ENCODE measurements at places on chromosomes 1 and 21.
A peak's percentile ranks its signal among the peaks of the same experiment; 100 is the strongest.

GRCh38 chr1:2789164-2789985 is 12.1 kb downstream of the TTC34 start:
- no peak for DNase-seq

DNA sequence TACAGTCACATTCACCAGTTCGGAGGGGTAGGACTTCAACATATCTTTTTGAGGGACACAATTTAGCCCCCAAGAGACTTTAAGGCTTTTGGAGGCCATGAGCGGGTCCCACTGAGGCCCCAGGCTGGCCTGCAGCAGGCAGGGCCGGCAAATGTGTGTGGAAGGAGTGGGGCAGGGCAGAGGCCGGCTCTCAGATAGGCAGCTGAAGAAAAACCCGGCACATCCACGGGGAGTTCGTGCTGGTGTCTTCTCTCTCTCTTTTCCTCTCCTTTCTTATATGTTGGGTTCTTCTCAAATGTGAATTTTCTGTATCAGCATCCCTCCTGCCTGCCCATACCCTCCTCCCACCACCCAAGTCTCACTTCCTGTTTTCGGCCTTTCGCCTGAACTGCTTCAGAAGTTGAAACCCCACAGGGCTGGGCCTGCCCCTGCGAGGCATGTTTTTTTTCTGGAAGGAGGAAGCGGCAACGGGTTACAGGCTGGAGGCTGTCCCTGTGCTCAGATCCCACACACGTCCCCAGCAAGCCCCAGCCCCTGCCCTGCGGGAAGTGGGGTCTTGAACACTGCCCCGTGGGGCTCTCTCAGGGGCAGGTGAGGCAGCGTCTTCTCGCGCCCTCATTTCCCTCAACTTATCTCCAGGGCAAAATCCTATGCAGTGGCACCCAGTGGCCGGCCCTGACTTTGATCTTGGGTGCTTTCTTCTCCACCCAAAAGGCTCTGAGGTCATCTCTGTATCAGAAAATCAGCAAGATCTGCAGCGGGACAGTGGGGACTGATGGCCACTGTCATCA is 9.7 kb upstream of the UMODL1 start:
- DNase-seq = no peak

DNA sequence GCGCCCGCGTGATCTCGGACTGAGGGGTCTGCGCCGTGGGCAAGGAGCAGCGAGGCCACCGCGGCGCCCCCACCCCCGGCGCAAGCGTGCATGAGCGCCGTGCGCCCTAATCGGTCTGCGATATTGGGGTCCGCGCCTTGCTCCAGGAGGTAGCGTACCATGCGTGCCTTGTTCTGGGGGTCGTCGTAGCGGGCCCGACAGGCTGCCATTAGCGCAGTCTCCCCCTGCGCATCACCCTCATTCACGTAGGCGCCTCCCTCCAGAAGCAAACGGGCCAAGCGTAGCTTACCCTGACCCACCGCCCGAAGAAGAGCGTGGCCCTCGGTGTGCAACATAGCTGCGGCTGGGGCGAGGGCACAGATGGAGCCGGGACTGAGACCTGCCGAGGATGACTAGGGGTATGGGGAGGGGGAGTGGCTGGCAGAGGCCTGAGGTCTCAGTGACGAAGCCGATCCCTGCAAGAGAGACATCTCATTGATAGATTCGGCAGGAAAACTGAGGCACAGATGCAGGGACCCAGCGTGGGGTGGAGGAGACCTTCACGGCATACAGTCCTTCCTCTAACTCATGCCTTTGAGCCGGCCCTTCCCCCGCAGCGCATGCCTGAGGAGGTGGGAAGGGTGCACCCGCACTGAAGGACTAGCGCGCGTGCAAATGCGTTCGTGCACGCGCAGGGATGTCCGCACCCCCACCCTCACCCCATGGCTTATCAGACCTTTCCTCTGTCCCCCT is 2.8 kb downstream of the ANKRD34A start:
- peak; percentile 88 for DNase-seq

DNA sequence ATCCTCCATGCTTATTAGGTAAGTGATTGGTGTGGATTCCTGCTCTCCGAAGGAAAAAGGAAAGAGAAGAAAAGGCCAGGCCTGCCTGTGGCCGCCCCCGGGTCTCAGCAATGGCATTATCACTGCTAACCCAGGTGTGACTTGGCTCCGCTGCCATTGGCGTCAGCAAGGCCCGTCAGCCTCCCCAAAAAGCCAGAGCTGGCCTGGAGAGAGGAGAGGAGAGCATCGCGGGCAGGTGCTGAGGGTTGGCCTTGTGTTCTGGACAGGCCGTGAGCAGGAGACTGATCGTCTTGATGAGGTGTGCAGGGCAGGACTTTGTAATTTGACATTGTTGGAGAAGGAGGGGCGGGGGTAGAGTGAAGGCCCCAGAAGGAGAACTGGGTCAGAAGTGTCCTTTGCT is 186.4 kb downstream of the CAMTA1 start:
- DNase-seq = no peak

GRCh38 chr1:197526736-197527371 is 248.4 kb downstream of the DENND1B start:
- DNase-seq = peak; percentile 42

GRCh38 chr1:77506771-77507170 is 175.7 kb downstream of the ZZZ3 start:
- DNase-seq = no peak

DNA sequence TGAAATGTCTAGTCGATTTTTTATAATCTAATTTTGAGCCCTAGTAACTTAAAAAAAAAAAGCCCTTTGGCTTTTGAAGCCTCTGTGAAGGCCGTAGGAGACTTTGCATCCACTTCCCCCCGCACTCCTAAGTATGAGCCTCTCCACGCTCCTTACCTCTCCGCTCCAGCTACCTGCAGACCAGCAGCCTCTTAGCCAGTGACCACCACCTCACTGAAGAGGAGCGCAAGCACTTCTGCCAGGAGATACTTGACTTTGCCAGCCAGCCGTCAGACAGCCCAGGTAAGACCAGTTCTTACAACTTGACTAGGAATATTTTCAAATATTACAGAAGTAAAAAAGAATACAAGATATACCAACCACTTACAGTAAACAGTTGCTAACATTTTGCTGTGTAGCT is 27.4 kb upstream of the PWP2 start:
- no peak for DNase-seq

- DNase-seq = no peak
Measured at GRCh38 chr1:156807627-156808026, 9.0 kb downstream of the SH2D2A start.

Measured in NCI-H526 (cell line).